HT1080 (cell line): ENCODE measurements at places on chromosomes 1 and 21.

- peak; percentile 64 for DNase-seq
Measured at GRCh38 chr1:11730429-11730891, 5.5 kb upstream of the AGTRAP start.

DNA sequence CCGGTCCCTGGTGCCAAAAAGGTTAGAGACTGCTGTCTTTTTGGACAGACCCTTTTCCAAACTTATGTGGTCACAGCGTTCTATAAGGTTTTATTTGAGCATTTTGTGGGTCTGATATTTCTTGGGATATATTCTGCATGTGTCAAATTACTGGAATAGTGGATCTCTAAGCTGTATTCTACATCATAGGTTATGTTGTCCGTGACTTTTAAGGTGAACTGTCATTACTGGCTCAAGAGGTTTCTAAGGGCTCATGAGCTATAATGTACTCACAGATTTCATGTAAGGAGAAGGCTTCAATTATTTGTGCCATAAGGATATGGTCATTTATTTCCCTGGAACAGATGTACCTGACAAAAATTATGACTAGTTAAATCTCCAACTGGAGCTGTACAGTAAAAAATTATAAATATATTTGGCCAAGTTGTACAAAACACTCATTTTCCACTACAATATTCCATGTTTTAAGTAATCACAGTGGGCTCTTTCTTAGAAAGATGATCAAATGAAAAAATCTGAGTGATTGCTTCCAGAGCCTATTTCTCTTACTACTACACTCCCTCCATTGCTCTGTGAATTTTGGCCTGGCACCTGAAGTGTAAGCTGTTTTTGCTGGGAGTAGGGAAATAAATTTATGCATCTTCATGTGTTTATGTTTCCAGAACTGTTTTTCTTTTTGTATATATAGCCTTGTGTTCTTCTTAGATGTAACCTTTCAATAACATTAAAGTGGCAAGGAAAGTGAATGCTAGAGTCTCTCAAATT, 538.1 kb upstream of the ZRANB2 start:
- DNase-seq = no peak

GRCh38 chr21:44874497-44875315, 1.2 kb upstream of the PTTG1IP start:
- peak; percentile 40 for DNase-seq

DNA sequence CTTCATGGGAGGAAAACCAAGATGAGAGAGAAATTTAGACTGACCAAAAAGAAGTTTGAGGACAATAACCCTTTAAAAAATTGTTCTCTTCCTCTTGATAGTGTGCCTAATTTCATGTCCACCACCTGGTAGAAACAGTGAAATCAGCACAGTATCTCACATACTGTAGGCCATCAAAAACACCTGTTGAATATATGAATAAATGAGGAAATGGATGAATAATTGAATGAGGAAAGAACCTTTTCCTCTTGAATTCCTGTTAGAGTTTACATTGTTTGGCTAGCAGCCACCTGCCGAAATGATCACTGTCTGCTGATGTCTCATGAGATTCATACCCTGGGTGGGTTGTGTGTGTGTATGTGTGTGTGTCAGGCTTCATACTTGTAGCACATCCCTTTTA, 198.7 kb upstream of the PBX1 start:
- no peak for DNase-seq

GRCh38 chr21:31847761-31848160, 25.1 kb upstream of the HUNK start:
- DNase-seq = no peak

- DNase-seq = no peak
Measured at GRCh38 chr1:221171768-221172167, 292.5 kb downstream of the HLX start.
